Stimulated activated effector memory CD8-positive, alpha-beta T cell treated with anti-CD3 and anti-CD28 coated beads, Interleukin-12 subunit alpha, Interleukin-12 subunit beta, amount 100 ng/mL, for 72 hours (primary cell): ENCODE measurements at places on chromosomes 13 and 19.

DNA sequence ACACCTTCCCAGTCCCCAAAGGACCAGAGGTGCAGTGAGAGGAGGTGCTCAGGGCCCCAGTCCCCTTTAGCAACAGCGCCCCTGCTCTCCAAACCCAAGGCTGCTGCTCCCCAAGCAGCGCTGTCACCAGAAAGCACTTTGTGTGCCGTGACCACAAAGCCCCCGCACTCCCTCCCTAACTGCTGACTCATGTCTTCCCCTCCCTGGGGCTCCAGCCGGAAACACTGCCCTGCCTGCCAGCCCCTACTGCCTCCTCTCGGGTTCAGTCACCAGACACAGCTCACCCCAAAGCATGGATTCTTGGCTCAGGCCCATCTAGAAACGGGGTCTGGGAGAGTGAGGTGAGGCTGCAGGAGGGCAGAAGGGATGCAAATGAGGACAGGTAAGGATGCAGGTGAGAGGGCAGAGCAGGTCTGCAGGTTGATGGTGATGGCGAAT lies 4.9 kb upstream of the TNFSF14 start:
- peak; percentile 76 for DNase-seq

GRCh38 chr19:34778342-34778741 lies 5.3 kb upstream of the ZNF599 start:
- DNase-seq = no peak

GRCh38 chr19:15107061-15108010 lies at the start of gene SYDE1:
TSS of gene SYDE1 (plus strand) at chr19:15107401. CDS start at chr19:15107434, 33 bp downstream.
- no peak for DNase-seq

GRCh38 chr19:32041681-32042292 lies 303.6 kb upstream of the ZNF507 start:
- DNase-seq = no peak

GRCh38 chr19:42455621-42456081 lies 12.9 kb upstream of the CXCL17 start:
- DNase-seq = no peak

DNA sequence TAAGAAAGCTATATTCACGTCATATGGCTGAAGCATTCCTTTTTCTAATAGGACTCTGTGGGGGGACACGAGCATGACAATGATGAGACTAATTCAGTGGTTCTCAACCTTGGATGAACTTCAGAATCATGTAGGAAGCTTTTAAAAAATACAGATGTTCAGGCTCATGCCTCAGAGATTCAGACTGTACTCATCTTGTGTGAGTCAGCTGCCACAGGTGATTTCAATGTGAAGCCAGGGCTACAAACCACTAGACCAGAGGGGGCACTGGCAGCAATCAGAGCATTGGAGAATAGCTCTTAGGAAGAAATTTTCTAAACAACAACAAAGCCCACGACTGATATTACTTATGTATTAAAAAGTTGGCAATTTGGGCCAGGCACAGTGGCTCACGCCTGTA lies 91.7 kb downstream of the SERP2 start:
- no peak for DNase-seq

GRCh38 chr19:18281082-18282020 lies at the start of gene JUND:
TSS of gene JUND (minus strand) at chr19:18281622. CDS start at chr19:18281484, 138 bp downstream.
- peak; percentile 98 for DNase-seq

DNA sequence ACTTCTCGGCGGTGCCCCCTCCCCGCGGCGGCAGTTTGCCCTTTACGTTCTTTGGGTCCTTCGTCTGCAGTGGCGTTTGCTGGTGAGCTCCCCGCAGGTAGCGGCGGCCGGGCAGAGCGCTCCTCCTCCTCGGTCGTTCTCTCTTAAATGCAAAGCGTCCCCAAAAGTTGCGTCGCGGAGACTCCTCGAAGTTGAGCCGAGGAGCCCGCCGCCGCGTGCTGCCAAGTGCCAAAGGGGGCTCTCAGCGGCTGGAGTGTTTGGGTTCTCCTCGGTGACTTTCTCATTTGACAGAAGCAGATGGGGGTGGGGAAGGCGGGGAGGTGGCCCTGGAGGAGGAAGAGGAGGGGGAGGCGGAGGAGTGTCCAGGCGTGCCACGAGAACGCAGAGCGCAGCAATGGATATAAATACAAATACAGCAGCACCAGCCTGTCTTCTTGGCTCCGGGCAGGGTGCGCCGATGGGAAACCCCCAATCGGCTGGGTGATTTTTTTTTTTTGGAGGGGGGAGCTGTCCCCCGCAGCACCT lies at the start of gene SOX21:
SOX21 (minus strand) TSS at position 259 of the 525 bp plus-strand sequence. CDS start 496 bp downstream, outside the sequence.
- DNase-seq = no peak

- DNase-seq = no peak
Observed at GRCh38 chr19:19452243-19453124, 47.0 kb downstream of the GATAD2A start.

GRCh38 chr13:35876601-35877000 lies 254.6 kb downstream of the DCLK1 start:
- no peak for DNase-seq

DNA sequence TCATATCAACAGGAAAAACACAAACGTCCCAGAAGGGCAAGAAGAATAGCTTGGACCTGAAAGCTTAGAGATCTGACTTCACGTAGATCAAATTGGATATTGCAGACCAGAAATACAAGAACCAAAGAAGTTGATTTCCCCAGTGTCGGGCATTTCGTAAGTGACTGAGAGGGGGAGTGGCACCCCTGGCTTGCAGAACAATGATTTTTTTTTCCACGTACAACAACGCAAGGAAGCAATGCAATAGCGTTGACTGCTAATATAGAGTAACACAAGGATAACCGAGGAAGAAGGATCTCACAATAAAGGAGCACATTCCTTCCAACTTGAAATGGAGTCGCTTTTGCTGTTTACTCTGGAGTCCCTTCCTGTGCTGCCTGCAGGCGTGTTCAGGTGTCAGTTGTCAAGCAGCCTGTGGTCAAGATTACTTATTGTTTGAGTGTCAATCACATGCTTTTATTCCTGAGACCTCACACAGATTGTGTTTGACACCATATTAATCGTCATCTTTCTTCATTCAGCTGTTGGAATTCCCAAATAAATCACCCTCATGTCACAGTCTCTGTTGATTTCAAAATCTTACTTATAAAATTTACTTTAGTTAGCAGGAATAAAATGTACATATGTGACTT lies 139.4 kb downstream of the FREM2 start:
- DNase-seq = no peak

GRCh38 chr19:30385174-30385573 lies 13.0 kb downstream of the ZNF536 start:
- DNase-seq = no peak

- no peak for DNase-seq
Observed at GRCh38 chr19:15631817-15632216, 8.9 kb upstream of the CYP4F3 start.

DNA sequence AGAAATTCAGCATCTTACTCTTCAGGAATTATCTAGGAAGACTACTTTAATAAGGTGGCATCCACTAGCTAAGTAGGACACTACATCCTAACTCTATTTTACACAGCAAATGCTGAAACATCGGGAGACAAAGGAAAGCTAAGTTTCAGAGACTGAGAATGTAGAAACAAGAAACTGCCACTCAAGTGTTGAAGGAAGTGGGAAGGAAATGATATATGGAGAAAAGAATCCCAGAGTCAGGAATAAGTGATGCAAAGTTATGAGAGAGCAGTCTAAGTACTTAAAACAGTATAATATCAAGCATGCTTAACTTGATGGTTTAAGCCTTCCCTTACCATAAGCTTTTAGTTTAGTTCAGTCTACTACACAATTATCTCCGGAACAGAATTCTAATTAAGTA lies 52.4 kb downstream of the RBM26 start:
- no peak for DNase-seq

DNA sequence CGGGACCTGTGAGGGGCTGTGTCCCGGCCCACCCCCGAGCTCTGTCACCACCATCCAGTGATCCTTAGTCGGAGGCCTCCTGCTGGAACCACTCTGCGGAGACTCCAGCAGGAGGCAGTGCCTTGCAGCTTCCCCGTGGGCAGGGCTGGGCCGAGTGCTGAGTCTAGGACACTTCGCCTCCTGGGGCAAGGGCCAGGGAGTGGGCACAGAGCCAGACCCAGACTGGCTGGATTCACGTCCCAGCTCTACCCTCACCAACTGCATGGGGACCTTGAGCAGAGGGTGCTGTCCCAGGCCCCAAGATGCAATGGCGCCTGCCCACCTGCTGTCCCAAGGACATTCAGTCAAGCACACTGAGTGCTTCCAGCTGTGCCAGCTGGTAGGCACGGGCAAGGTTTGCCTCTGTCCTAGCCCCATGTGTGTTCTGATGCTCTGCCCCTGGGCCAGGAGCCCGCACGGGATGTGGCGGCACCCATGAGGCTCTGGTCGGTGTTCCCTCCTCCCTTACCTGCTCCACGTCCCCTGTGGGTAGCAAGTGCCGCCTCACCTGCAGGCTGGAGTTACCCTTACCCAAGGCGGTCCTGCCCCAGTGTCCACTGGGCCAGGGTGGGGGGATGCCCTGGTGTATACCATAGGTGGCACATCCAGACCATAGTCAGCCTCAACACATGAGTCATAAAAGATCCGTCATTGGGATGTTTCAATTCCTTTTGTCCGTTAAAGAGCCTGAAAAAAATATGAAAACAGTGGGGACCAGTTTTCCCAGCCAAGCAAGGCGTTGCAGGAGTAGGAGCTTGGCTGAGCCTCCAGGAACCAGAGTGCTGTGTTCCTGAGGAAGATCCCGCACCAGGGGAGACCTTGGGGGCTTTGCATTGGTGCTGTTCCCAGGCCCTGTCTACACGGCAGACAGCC lies 7.4 kb downstream of the FZR1 start:
- DNase-seq = no peak

DNA sequence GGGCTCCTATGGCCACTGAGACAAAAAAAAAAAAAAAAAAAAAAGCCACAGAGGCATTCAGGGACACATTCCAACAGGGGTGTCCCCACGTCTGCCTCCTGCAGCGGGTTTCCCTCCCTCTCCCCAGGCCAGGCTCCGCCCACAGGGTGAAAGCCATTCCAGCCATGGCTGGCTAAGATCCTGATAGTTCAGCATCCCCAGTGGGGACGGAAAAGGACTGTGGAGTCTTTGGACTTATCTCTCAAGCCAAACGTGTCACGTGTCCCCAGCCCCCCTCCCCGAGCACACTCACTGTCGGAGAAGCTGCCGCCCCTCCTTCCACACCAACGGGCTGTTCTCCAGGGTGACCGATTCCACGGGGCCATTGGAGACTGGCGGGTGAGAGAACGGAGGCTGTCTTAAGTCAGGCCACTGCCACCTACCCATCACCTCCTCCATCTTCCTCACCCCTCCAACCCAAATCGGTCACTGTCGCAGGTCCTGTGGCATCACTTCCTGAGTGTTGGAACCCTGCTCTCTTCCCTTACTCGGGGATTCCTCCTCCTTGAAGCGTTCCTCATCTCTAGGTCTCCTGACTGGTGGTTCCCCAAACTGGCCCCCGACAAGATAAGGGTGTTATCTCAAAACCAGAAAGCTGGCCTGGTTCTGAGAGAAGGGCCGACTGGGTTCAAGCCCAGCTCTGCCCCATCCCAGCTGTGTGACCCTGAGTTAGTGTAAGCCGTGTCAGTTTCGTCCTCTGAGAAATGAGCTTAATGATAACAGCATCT lies 9.1 kb upstream of the FKRP start:
- no peak for DNase-seq

- no peak for DNase-seq
Observed at GRCh38 chr13:46668302-46668720, 115.3 kb downstream of the LRCH1 start.

- no peak for DNase-seq
Observed at GRCh38 chr13:75566658-75567057, 17.1 kb downstream of the UCHL3 start.

GRCh38 chr19:19460258-19460731 lies 54.8 kb downstream of the GATAD2A start:
- DNase-seq = peak; percentile 74

- no peak for DNase-seq
Observed at GRCh38 chr19:55111238-55111831, 6.1 kb downstream of the PPP1R12C start.

DNA sequence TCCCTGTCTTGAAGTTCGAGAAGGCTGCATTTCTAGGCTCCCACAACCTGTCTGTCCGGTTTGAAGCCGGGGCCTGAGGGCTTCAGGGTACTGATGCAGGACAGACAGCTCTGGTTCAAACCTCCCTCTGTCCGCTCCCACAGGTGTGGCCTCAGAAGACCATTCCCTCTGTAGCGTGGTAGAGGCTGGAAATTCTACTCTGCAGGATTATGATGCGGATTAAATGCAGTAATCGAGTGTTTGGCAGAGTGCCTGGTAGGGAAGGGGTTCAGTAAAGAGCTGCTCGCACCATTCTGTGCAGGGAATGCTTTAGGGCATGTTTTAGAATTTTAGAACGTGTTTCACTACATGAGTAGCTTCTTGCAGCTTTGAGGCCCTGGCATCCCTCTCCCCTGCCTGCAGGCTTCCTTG lies 30.5 kb downstream of the PPP1R37 start:
- DNase-seq = no peak

- no peak for DNase-seq
Observed at GRCh38 chr19:13819238-13819637, 24.0 kb downstream of the ZSWIM4 start.

GRCh38 chr19:29811125-29812079 lies at the start of gene CCNE1:
TSS of gene CCNE1 (plus strand) at chr19:29811991. CDS start at chr19:29812556, 565 bp downstream.
- DNase-seq = peak; percentile 92

DNA sequence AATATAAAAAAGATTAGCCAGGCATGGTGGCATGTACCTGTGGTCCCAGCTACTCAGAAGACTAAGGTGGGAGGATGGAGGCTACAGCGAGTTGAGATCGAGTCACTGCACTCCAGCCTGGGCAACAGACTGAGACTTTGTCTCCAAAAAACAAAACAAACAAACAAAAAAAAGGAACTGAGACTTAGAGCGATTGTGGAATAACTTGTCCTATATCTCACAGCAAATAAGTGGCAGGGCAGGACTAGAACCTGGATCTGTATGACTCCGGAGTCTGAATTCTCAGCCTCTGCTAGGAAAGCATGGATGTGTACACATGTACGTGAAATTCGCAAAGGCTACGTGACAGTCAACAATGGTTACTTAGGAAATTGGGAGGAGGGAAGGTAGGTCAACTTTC lies 20.1 kb downstream of the KRTDAP start:
- DNase-seq = no peak

DNA sequence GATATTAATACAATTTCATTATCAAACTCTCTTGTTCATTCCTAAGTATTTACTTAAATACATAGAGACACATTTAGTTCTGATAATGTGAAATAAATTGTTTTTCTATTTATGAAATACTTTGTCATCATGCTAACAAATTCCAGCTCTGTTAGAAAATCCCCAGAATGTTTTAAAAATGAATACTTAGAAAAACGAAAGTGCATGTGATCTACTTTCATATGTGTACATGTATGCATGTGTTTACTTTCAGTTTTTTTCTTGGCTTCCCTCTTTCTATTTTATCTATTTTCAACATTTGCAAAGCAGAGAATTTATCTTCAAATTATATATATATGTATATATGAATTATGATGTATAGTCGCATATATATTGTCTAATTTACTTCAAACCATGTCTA lies 1110.0 kb upstream of the PCDH20 start:
- no peak for DNase-seq

- DNase-seq = no peak
Observed at GRCh38 chr13:44229371-44230030, 144.1 kb upstream of the SERP2 start.

DNA sequence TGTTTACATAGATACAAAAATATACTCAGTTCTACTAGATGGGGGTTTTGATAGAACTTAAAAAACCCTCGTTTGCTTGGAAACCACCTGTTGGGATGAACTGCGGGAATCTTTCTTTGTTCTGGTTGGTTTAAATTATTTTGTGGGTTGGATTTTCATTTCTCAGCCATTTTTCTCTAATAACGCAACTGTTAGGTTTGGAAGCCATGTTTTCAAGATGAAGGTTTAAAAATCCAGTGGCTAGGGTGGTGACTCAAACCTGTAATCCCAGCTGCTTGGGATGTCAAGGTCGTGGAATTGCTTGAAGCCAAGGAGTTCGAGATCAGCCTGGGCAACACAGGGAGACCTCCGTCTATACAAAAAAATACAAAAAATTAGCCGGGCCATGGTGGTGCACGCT lies 1.6 kb downstream of the URI1 start:
- DNase-seq = no peak
